Myometrial cell (primary cell): ENCODE measurements at places on chromosomes 7 and 10. TPM values are rescaled to one million over a fixed set of nuclear protein-coding genes. Genes with fewer than 3 reads are reported as not detected.

PTTG1IP2 gene
- not detected in 2 replicates for total RNA-seq

DNAH11 gene
- under 0.01 and 1.4 TPM in 2 replicates for total RNA-seq

SNX10 gene
- total RNA-seq: 0.53 and 1.4 TPM in 2 replicates

ZMYND11 gene
- total RNA-seq: 26.8 and 32.4 TPM in 2 replicates

ZNF800 gene
- 12.4 and 17.6 TPM in 2 replicates for total RNA-seq
